ENCODE measurements at places on chromosomes 1 and 21.

DNA sequence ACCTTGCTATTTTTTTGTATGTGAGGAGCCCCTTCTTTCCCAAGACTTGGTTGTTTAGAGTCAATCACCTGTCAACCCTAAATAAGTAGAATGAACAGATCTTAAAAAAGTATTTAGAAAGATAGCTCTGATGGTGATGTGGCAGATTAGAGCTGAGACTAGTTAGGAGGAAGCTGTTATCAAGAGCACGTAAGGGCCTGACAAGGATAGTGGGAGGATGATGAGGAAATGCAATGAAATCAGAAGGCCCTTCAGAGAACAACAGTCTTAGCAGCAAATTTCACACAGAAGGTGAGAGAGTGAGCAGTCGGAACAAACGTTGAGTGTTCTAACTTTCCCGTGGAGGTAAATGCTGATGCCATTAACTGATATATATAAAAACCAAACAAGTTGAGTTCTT, 15.9 kb upstream of the S1PR1 start:
- DNase-seq = no peak

- peak; percentile 78 for DNase-seq
Measured at GRCh38 chr1:161209790-161210409, 5.2 kb upstream of the FCER1G start.

DNA sequence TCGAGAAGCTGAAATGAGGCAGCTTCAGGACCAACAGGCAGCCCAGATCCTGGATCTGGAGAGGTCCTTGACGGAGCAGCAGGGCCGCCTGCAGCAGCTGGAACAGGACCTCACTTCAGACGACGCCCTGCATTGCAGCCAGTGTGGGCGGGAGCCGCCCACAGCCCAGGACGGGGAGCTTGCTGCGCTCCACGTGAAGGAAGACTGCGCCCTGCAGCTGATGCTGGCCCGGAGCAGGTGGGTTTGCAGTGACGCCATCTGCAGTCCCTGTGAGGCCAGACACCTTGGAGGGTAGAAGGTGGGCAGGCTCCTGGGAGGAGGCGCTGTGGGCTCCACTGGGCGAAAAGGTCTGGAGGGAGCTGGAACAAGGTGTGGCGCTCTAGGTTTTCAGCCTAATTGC, 39.7 kb downstream of the PCNT start:
- no peak for DNase-seq

GRCh38 chr1:25813071-25813733, 6.6 kb upstream of the MTFR1L start:
- DNase-seq = no peak

- DNase-seq = no peak
Measured at GRCh38 chr1:185869590-185869989, 135.4 kb downstream of the HMCN1 start.

DNA sequence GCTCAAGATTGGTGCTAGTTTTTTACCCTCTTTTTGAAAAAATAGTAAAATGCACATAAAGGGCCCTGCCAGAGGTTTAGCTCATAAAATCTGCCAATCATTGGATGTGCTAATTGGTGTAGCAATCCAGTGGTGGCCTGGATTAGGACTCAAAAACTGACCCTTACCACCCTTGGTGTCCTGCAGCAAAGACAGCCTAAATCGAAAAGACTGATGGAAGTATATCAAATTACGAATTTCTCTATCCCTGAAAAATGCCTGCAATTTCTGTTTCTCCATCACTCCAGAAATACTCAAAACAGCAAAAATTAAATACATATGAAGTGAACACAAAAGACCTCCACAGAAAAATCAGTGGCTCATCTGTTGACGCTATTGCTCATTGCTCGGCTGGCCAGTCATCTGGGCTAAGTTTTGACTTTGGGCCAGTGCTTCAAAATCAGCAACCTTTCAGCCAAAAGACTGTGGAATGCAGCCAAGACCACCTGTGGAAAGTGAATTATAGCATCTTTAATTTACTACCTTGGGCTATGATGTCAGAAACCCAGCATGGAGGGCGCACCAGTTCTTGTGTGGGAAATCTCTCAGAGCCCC, 30.0 kb downstream of the WLS start:
- DNase-seq = no peak

GRCh38 chr21:42461185-42461520, 34.9 kb downstream of the RSPH1 start:
- DNase-seq = no peak

- DNase-seq = peak; percentile 10
Measured at GRCh38 chr1:92883297-92883696, 51.5 kb downstream of the RPL5 start.

GRCh38 chr1:178451529-178451928, 45.2 kb downstream of the CLEC20A start:
- DNase-seq = peak; percentile 28

- DNase-seq = no peak
Measured at GRCh38 chr1:70284366-70284765, 63.2 kb downstream of the SRSF11 start.

DNA sequence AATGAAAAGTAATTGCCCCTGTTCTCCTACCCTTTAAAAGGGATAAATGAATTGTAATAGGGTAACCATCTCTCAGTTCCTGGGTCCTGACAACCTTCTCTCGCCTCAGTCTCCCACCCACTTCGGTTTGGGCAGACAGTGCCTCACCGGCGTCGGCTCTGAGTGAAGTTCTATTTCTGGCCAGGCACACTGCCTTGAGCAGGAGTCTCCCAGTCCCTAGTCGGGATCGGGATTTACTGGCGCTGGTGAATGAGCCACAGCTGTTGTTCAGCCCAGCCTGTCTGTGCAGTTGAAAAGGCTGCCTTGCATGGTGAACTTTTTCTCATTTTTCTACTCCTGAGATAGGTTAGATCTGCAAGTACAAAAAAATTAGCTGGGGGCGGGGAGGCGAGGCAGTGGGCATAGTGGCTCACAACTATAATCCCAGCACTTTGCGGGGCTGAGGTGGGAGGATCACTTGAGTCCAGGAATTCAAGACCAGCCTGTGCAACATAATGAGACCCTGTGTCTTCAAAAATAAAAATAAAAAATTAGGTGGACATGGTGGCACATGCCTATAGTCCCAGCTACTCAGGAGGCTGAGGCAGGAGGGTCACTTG, 7.4 kb downstream of the PLEKHM2 start:
- no peak for DNase-seq

GRCh38 chr1:5750186-5751162, 241.8 kb downstream of the NPHP4 start:
- DNase-seq = no peak

DNA sequence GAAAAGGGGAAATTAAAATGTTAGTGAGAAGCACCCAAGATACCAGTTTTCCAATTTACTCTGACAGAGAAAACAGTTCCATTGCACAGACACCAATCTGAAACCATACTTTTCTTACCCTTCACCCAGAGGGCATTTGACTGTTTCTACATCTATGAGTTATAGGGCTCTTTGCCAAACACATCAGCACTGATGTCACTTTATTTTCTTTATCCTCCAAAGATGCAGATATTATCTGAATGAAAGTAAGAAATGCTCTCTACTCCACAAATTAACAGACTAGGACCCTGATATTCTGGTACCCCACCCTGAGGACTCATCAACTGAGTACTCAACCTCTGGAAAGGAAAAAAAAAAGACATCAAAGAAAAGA, 24.2 kb upstream of the PEX19 start:
- DNase-seq = peak; percentile 37

GRCh38 chr1:10685808-10686403, 110.5 kb downstream of the CASZ1 start:
- DNase-seq = peak; percentile 71

DNA sequence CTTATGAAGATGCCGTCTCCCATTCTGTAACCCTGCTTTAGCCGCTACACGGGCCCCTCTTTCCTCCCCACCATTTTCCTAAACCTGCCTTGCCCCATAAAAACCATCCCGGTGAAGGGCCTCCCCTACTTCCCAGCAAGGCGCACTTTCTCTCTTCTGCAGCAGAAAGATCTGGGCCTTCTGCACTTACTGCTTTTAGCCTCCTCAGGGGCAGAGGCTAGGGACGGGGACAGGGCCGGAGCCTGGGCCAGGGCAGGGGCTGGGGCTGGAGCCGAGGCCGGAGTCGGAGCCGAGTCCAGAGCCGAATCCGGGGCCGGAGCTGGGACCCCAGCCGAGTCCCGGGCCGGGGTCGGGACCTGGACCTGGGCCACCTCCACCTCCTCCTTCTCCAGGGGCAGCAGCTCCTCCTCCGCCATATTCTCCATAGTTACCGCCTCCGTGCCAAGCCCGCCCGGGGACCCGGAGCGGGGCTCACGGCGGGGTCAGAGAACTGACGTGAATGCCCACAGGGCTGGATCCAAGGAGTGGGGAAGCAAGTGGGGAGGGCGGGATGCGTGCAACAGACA, 382 bp downstream of the TRMT1L start:
- DNase-seq = peak; percentile 36

DNA sequence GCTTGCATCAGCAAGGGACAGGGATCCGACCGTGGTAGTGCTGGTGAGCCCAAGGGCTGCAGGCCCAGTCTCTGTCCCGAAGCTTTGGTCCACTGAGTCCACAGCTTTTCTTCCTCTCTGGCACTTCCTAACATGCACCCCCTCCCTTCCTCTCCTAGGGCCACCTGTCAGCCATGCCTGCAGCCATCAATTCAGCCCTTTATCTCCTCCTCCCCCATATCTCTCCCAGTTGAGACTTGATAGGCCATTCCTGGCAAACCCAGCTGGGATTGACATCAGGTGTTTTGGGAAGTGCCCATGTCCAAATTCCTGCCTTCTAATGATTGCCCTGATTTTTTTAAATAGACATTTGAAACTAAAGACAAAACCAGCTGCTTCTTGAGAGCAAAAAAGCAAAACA, 25.6 kb downstream of the HLX start:
- no peak for DNase-seq

DNA sequence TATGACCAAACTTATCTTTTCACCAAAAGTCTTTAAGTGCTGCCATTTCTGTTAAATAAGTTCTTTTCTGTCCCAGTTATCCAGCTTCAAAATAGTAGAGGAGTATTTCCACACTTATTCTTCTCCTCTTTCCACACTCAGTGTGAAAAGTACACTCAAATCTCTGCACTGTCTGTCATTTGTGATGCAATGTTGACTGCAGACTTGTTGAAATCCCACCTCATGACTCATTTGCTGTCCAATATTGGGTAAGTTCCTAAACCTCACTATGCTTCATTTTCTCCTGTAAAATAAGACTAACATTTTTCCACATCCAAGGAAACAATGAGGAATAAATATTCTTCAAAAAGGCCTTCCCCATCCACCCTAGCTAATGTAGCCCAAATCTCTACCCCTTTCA, 17.5 kb downstream of the LRRIQ3 start:
- no peak for DNase-seq

- no peak for DNase-seq
Measured at GRCh38 chr1:153363641-153364040, 6.0 kb downstream of the S100A9 start.
